ENCODE measurements at places on chromosomes 6 and 20.

- peak; percentile 44 for DNase-seq
These were observed 45.4 kb downstream of the PANK2 start for GRCh38 chr20:3934624-3935023.

DNA sequence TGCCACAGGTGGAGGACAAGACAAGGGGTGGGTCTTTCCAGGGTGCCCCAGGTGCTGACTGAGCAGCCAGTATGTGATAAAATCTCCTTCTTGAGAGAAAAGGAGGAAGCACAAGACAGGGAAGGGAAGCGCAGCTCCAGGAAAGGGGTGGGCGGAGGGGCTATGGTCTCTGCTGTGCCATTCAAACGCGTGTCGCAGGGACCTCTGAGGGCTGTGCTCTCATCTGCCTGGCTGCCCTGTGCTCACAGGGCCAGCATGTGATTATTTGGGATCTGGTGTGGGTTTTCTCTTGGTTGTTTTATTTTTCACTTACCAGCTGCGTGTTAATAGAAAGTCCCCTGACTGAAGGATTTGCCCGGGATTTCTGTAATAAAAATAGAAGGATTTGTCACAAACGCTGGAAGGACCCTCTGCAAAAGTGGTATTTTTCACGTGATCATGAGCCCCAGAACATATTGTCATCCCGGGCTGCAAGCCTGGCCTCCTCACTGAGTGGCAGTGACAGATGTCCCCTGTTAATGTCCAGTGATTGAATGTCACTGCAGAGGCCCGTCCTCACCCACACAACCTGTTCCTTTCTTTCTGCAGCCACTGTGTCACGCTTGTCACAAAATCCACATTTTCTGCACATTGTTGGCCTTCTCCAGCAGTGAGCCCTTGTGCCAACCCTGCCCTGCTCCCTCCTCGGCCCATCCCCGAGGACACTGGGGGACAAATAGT, 35.0 kb upstream of the VSX1 start:
- no peak for DNase-seq

DNA sequence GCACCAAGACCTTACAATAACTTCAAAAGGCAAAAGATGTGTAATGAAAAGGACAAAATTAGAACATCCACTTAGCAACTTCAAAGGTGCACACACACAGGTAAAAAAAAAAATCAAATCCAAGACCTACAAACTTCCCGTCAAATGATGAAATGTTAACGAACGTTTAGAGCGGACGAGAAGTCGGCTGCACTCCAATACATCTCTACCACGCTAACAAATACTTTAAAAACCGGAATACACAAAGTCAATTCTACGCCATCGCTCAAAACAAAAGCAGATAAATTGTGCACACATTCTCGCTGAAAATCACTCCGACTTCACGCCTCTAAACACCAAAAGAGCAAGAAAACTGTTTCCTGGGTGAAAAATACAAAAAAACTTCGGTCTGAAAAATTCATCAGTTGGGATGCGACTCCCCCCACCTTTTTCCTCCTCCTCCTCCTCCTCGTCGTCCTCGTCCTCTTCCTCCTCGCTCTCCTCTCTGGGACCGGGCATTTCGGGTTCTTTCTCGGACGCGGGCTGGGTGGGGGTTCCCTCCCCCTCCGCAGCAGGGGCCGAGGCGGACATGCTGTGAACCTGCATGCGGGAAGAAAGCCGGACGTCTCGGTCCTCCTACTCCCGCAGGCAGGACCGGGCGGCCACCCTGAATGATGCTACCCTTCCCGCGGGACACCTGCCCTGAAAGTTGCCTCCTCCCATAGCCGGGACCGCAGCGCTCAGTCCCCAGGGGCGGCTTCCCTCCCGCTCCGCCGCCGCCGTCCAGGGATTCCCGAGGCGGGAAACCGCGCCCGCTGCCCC, 712 bp downstream of the DEK start:
- peak; percentile 31 for DNase-seq

DNA sequence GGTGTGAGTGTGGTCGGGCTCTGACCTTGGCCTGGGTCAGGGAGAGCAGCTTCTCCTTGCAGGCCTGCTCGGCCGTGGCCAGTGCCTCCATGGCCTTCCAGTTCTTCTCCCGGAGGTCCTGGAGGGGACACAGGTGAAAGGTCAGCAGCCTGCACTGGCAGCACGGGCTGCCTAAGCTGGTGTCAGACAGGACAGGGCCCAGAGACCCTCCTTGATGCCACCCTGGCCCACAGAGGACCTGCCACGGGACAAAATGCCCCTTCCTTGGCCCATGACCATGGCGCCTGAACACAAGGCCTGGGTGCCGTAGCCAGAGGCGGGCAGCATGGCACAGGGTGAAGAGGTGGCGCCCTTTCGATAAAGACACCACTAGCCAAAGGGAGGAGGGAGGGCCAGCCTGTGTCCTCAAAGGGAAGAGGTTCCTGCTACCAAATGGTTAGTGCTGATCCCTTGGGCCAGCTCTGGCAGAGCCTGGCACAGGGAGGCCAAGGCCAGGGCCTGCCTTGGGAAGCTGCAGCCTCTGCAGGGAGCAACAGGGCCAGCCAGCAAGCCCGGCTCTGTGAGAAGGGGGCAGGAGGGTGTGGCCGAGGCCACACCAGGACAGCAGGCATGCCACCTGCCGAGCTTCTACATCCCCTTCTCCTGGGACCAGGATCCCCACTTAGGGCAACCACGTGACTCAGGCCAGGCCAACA, 54.8 kb downstream of the DSTN start:
- no peak for DNase-seq

- DNase-seq, result no peak
These were observed 11.7 kb upstream of the TCFL5 start for GRCh38 chr20:62873280-62873679.

DNA sequence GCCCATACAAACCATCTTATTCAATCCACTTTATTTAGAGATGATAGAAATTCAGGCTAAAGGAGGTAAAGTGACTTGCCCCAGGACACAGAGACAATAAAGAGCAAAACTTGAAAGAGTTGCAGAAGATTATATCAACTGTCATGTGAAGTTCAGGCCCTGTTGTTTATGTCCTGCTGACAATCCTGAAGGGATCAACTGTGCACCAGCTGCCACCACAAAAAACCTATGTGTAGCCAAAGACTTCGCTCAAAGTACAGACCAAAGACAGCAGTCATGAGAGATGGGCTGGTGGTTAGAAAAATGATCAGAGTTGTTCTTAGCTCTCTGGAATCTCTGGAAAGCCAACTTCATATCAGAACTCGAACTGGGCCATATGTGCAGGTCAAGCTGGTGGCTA, 16.0 kb upstream of the CITED2 start:
- DNase-seq, result no peak
